ENCODE measurements at places on chromosomes 1 and 21.

DNA sequence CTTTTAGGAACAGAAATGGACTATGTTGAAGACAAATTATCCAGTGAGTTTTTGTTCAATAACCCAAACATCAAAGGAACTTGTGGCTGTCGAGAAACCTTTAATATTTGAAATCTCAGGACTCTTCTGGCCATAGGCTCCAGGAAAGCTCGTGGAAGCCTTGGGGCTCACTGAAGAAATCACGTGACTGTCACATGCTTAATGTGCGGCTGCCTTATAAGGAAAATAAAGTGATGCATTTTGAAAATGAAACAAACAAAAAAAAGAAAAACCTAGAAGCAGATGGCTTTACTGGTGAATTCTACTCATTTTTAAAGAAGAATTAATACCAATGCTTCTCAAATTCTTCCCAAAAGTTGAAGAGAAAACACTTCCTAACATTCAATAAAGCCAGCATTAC, 228.4 kb upstream of the RAB4A start:
- DNase-seq: no peak

DNA sequence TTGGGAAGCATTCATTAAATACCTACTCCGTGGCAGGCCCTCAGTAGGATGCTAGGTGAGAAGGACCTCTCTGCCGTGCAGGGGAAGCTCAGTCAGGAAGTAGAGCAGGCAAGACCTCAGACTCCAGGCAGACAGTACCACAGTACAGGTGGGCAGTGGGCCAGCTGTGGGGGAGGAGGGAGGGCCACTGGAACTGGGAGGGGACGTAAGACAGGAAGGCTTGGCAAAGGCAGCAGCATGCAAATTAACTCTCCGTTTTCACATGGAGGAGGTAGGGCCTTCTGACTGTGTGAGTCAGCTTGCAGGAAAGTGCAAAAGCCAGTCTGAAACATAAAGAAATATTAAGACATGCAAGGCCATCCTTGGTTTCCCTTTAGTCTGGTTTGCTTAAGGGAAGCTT, 157.7 kb downstream of the TRIM33 start:
- DNase-seq: no peak

DNA sequence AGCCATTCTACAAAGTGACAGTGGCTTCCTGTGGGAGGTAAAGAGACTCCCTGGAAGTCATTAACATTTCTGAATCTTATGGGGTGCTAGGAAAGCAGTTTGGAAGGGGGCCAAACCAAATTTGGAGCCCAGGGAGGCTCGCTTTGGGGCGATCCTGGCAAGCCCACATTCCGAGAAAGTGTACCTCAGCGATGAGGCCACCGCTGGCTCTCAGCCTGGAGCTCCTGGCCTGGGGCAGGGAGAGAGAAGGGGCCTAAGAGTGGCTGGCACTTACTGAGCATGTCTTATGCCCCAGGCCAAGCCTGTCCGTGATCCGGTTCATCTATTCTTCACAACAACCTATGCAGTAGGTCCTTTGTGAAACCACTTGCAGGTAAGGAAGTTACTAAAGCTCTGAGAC, 98.8 kb downstream of the CCDC185 start:
- DNase-seq: no peak

DNA sequence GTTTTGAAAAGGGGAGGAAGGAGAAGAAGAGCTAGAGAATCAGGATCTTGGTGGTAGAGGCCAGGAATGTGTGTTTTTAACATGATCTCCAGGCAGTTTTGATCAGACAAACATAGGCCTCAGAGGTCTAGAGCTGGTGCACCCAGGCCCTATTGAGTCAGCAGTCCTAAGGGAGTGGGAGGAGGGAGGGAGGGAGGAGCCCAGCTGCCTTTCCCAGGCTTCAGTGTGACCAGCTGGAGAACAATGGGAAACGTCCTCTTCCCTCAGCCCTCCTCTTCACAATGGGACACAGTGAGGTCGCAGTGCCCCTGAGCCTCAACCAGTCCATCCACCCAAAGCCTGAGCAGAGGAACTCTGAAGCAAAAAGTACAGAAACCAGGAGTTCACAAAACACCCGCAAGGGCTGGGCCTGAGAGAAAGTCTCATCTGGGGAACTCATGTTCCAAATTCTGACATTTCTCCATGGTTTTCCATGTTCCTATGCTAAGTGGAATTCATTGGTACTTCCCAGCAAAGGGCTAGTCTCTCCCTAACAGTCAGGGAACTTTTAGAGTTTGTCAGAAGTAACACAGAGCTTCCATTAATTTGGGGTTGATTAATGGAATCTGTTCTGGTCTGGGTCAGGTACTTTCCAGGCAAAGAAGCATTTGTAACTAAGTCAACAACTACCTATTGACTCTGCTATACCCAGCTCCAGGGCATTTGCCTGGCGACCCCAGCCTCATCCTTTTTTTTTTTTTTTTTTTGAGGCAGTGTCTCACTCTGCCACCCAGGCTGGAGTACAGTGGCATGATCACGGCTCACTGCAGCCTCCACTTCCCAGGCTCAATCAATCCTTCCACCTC, 37.5 kb downstream of the ELAPOR1 start:
- DNase-seq: no peak

- no peak for DNase-seq
Observed at GRCh38 chr1:13697738-13698137, 2.2 kb upstream of the PRDM2 start.

- no peak for DNase-seq
Observed at GRCh38 chr1:119367432-119368124, 1.0 kb upstream of the HAO2 start.

DNA sequence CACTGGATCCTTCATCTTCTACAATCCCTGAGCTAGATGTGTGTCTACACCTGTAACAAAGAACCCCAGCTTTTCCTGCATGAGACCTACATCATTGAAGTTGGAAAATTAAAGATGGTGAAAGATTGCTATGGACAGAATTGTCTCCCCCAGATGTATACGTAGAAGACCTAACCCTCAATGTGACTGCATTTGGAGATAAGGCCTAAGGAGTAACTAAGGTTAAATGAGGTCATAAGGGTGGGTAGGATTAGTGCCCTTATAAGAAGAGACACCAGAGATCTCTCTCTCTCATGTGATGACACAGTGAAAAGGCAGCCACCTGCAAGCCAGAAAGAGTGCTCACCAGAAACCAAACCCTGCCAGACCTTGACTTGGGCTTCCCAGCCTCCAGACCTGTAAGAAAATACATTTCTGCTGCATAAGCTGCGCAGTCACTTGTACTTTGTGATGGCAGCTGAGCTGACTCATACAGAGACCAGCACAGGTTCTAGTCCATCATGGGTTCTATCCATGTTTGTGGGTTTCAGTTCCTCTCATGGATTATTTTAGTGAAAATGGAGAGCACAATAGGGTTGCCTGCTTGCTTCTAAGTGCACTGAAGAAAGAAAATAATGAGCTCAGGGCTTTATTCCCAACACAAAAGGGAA, 180.8 kb downstream of the TPR start:
- no peak for DNase-seq

DNA sequence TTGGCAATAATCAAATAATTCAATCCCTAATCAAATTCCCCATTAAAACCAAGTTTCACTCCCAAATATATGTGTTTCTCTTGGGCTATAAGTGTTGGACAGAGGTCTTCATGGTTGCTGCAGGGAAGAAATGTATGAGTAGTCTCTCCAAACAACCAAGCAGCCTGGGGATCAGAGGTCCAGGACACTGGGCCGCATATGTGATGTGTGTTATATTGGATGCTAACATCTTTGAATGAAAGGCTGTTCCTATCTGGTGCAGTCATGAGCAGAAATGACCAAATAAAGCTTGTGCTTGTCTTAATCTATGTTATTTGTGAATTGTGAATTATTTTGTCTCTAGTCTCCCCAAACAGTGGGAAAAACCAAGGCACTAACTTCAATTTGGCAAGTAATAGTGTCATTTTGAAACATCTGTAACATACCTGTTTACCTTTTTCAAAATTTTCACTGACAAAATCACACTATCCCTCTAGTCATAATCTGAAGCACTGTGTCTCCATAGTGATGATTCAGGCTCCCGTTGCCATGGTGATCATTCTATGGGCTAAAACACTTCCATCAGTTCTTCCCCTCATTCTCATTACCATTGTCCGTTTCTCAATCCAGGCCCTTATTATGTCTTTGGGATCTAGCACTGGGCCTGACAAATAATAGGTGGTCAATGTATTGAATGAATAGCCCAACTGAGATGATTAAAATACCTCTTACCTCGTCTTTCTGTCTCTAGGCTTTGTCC, 12.5 kb upstream of the TADA1 start:
- no peak for DNase-seq

- DNase-seq: no peak
Observed at GRCh38 chr1:94754570-94754969, 65.6 kb upstream of the SLC44A3 start.

DNA sequence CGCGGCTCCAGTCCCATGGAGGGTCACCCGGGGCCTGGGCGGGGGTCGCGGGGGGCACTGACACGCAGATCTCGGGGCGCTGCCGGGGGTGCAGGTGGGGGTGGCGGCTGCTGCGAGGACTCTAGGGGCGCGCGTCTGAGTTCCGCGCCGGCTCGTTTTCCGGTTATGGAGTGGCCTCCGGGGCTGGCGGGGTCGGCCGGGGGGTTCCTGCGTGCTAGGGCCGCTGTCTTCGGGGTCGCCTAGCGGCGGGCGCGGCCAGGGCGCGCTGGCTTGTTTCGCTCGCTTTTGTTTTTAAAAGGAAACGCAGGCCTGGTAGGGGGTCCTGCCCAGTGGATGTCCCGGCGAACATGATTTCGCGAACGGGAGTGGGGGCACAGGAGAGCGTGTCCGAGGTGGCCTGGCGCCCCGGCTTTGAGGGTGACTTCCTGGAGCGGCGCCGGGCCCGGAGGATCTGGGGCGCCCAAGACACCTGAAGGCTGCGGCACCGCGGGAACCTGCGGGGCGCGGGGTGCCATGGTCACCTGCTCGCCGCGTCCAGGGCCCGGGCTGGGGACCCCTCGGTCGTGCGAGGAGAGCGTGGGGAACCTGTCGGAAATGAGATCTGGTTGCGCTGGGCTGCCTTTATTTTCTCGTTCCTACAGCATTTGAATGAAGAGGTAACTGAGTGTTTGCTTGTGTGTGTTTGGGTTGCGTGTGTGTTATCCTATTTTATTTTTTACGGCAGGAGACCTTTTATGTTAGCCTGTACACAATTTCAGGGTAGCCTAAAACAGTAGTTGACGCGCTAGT, 618 bp downstream of the ETS2 start:
- DNase-seq: peak; percentile 80

GRCh38 chr1:15624133-15624714, 7.0 kb downstream of the DDI2 start:
- DNase-seq: no peak

DNA sequence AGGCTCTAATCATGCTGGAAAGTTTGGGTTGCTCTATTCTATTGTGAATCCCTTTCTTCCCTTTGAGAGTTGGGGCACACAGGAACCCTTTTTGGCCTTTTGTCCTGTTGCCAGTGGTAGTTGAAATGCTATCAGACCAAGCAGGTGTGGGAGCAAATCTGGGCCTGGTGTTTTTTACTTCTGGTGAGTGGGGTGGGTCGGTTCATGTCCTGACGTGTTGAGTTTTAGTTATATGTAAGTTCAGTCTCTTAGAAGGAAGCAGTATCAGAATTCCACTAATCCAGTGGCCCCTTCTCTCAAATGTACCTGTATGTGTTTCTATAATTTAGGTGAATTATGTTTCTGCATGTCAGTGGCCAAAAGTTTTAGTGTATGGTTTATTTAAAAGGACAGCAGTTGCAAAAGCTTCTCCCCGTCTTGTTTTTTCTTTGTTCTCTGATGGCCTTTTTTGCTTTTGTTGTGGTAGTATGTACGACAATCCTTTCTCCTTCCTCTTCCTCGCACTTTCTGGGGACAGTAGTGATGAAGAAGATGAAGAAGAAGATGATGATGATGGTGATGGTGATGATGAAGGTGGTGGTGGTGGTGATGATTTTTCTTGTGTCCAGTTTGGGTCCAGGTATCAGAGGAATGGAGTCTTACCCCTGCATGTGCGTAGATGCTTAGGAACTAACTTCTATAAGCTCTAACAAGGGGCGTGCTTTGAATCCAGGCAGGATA, 74.2 kb downstream of the UBE4B start:
- no peak for DNase-seq

GRCh38 chr1:8962812-8963530, 17.3 kb downstream of the CA6 start:
- DNase-seq: no peak

DNA sequence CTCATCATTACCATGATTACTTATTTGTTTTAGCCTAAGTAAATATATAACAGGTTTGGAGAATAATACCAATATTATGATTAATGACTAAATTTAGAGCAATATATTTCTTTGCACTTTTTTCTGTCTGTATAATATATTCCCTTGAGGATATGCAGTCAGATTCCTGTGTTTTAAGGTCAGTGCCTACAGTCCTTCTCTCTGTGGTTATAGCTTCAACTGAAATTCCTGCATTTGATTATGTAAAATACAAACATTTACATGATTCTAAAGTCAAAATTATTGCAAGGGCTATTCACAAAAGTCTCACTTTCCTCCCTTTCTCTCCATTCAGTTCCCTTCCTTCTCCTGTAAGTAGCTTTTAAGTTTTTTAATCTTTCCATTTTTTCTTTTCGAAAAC, 142.9 kb upstream of the COL6A1 start:
- no peak for DNase-seq

- DNase-seq: no peak
Observed at GRCh38 chr1:193192586-193192985, 6.2 kb upstream of the B3GALT2 start.

DNA sequence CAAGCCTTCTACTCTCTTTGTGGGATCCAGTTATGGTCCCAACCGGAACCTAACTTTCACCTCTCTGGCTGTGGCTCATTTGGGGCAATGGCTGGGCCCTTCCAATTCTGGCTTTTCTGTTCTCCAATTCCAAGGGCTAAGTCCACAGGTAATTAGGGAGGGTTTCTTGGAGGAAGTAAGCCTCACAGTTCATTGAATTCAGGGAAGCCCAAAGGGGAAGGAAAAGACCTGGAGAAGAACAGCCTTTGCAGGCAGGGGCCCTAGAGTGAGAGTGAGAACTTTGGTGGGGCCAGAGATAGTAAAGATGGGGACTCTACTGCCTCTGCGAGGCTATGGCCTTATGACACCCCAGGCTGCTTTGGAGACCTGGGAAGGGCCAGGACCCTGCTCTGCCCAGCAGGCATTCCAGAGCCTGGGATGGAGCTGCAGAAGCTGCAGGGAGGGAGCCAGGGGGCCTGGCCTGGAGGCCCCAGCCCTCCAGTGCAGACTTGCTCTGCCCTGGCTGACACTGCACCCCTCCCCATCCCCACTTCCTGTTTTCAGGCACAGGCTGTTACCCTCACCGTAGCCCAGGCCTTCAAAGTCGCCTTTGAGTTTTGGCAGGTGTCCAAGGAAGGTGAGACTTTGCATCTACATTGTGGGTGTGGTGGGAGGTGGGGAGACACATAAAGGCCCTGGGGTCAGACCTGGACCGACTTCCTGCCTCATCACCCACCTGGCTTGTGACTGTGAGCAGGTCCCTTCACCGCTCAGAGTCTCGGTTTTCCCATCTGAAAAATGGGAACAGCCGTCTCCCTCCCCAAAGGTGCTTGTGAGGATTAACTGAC, 18.9 kb downstream of the LDLRAP1 start:
- DNase-seq: no peak

GRCh38 chr1:66366634-66367033, 167.3 kb upstream of the SGIP1 start:
- DNase-seq: no peak

All from coronary artery (tissue), 2 donors.